ENCODE measurements at places on chromosomes 12 and 14.

- peak; percentile 76 for DNase-seq
Measured at GRCh38 chr14:105709281-105710118, 183.1 kb downstream of the TMEM121 start.

GRCh38 chr14:59787045-59787674 is 83.4 kb downstream of the RTN1 start:
- DNase-seq, result no peak

DNA sequence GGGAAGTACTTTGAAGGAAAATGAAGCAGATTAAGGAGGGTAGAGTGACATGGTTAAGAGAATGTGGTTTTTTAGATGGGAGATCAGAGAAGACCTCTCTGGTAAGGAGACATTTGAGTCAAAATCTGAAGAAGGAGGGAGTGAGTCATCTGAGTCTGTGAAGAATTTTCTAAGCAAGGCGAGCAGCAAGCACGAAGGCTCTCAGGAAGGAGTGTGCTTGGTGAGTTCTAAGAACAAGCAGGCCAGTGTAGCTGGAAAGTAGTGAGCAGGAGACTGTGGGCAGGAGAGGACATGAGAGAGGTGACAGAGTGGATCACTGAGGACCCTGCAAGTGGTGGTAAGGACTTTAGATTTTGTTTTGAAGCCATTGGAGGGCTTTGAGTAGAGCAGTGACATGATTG is 76.3 kb upstream of the FUT8 start:
- DNase-seq, result no peak

DNA sequence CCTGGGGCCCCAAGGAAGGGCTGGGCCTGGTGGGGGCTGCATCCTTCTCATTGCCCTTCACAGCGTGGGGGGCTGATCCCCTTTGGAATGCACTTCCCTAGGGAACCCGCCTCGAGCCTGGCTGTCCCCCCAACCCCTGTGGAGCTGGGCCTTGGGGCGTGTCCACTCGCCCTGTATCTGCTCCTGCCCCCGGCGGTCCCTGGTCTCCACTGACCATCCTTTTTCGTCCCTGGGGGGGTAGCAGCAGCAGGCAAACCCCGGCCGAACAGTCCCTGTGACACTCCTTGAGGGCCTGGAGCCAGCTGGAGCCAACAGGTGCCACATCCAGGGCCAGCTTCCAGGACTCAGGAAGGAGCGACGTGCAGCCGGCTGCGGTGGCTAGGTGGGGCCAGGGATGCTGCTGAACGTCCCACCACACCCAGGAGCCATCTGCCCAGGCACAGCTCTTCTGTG is 9.4 kb upstream of the GPR132 start:
- DNase-seq, result peak; percentile 77

DNA sequence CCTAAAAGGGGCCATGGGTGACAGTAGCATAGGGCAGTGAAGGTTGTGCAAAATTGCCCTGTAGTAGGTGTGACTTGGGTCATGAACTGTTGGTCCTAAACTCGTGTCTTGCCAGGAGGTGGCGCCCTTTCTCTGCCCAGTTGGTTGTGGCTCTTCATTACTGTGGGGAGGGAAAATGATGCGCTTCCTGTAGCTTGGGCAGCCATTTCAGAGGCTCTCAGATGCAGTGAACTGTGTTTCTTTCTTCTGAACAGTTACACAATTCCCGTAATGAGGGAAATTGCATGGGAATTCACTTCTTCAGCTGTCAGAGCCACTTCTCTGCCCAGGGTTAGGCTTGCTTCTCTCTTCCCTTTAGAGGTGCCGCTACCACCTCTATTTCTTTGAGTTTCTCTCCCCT is 148.1 kb upstream of the NRXN3 start:
- DNase-seq, result no peak

GRCh38 chr14:68762953-68763764 is 29.7 kb downstream of the ZFP36L1 start:
- DNase-seq, result peak; percentile 83

GRCh38 chr14:91693346-91693745 is 38.5 kb downstream of the CATSPERB start:
- DNase-seq, result no peak

DNA sequence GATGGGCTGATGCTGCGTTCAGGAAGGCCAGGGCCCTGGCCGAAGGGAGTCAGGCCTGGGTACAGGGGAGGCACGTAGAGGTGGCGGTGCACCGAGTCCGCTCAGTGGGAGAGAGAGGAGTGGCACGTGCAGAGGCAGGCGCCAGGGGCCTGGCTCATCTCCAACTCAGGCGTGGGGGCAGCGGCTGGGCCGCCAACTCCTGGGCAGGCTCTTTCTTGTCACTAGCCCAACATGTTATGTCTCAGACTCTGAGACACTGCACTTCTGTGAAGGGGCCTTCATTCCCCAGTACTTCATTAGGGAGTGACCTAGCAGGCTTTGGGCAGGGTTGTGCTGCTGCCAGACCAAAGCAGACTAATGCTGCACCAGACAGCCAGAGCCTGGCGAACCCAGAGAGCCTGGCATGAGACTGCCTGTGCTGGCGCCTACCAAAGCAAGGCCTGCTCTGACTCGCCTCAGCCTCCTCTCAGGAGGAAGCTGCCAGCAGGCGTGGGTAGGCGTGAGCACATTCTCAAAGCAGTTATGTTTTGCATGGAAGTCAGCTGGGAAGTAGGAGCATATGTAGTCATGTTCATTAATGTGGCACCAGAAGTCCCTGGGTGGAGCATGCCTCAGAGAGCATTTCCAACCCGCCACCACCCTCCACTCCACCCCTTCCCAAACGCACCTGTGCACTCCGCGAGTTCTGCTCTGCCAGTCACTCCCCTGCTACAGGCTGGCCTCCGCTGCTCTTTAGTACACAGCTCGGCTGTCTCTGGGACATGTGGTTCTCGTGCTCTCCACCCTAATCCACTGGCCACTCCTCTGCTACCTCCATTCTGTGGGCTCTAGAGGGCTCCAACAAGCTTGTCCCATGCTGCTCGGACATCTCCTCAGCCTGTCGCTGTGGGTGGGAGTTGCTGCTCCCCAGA is 9.7 kb downstream of the CKB start:
- peak; percentile 66 for DNase-seq

DNA sequence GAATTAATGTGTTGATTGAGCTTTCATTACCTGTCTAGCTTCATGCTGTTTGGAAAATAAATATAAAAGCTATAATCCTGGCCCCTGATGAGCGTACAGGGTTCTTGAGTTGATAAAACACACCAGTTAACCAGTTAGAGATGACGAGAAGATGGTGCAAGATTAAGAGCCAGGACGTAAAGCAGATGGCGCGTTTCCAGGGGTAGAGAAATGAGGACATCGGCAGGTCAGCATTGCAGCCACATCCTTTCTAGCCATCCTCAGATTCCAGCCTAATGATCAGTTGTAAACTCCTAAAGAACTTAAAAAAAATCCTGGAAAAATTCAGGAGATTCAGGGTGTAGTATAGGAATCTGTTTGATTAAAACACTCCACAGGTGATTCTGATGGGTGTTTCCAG is 203.7 kb downstream of the CACNA1C start:
- DNase-seq, result no peak

GRCh38 chr12:45322810-45323209 is 106.9 kb downstream of the ANO6 start:
- DNase-seq, result no peak

- DNase-seq, result no peak
Measured at GRCh38 chr12:11136075-11136474, 1.6 kb upstream of the TAS2R30 start.

DNA sequence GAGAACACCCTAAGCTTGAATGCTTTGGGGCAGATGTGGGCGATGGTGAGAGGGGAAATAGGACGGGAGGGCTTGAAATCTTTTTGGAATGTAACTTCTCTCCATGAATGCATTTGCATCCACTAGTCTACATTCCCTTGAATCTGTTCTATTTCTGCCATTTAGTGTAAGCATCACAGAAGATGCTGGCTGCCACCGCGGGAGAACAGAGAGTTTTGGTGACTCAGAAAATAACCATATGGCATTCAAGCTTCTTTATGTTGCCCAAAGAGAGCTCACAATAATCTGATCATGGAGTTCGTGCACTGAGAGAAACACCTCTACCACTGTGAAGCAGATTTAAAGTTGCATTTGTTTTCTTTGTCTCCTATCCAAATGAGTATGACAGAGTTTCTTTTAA is 52.6 kb upstream of the OTX2 start:
- no peak for DNase-seq

DNA sequence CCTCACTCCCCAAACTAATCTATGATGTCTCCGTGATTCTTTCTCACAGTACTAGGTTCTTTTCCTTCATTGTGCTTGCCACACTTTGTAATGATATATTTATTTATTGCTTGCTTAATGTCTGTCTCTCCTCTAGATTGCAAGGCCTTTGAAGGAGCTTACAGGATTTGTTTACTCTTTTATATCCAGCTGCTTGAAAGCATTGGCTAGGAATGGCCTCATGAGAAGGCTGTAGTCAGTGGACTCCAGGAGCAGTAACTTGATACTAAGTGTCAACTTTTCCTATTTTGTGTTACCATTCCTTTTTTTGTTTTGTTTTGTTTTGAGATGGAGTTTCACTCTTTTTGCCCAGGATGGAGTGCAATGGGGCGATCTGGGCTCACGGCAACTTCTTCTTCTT is 7.3 kb upstream of the FAM234B start:
- no peak for DNase-seq

GRCh38 chr14:104778694-104779331 is 16.7 kb downstream of the AKT1 start:
- no peak for DNase-seq

DNA sequence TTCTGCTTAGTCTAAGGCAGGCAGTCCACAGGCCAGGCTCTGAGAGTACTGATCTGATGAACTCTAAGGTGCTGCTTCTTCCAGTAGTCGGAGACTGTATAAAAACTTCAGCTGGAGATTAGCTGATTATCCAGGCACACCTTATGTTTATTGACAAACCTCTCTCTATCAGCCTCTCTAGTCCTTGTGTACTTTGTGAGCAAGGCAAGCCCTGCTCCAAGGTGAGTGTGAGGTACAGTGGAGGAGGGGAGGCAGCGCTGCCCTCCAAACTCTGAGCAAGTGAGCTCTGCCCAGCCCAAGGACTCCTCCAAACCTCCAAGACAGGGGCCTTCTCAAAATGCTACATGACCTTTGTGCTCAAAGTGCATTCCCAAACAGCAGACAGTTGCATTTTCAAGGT is 95.9 kb upstream of the CDKN3 start:
- DNase-seq, result no peak

- peak; percentile 59 for DNase-seq
Measured at GRCh38 chr14:23530375-23531055, 21.1 kb downstream of the ZFHX2 start.

GRCh38 chr12:42490261-42490842 is 99.2 kb downstream of the PRICKLE1 start:
- DNase-seq, result no peak

All from spleen (tissue), 13 donors.